IPS DF 19.7 (cell line): ENCODE measurements at places on chromosomes 3 and 15.

- DNase-seq, result no peak
These were observed 399.7 kb upstream of the MCTP2 start for GRCh38 chr15:93831641-93832040.

GRCh38 chr3:50146316-50146901 lies 8.7 kb upstream of the SEMA3F start:
- no peak for DNase-seq

- no peak for DNase-seq
These were observed 85.9 kb upstream of the ZBTB20 start for GRCh38 chr3:115233021-115233420.

GRCh38 chr15:92467245-92467644 lies 73.6 kb downstream of the ST8SIA2 start:
- DNase-seq, result no peak

DNA sequence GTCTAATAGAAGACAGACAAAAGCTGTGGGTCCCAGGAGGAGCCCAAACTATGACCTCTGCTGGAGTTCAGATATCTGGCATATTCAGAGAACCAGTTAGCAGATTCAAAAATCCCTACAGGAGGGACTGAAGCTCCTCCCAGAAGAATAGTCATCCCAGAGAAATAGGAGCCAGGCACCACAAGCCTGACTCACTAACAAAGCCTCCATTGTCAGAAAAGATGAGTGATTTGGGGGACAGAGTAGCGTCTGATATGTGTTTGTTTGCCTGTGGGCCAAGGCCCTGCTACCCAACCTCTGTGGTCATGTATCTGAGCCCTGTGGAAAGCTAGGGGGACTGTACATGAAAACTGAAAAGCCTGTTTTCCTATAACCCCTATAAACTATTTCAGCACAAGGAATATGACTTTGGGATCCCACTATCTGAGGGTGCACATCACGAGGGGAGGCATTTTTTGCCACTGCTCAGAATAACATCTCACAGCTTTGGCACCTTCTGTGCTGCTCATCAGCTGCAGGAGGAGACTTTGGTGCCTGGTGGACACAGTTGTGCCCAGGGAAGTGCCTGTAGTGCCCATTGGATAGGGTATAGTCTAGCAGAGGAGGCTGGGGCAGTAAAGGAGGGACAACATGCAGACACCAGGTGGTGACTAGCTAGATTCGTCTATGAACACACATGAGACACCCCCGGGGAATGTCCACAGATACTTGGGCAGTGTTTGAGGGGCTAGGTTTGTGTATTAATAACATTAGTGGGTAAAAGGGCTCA lies 9.7 kb upstream of the LARP6 start:
- no peak for DNase-seq

- no peak for DNase-seq
These were observed 108.0 kb upstream of the SMAD3 start for GRCh38 chr15:66957431-66957720.

GRCh38 chr3:197487911-197488391 lies 67.8 kb downstream of the BDH1 start:
- DNase-seq, result no peak

DNA sequence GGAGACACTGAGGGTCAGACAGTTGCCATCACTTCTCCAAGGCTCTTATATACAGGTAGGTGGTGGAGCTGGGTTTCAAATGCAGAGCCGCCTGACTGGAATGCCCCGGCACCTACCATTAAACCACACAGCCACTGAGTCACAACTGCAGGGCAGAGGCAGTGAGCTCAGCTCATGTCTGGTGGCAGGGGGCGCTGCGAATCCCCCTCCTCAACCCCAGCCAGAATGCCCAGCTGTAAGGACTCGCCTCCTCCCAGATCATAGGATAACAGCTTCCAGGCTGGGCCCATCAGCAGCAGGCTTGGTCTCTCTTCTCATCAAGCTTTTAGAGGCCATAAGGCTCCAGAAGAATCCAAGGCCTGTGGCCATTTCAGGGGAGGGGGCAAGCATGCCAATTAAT lies 26.4 kb downstream of the ADCY5 start:
- DNase-seq, result no peak

DNA sequence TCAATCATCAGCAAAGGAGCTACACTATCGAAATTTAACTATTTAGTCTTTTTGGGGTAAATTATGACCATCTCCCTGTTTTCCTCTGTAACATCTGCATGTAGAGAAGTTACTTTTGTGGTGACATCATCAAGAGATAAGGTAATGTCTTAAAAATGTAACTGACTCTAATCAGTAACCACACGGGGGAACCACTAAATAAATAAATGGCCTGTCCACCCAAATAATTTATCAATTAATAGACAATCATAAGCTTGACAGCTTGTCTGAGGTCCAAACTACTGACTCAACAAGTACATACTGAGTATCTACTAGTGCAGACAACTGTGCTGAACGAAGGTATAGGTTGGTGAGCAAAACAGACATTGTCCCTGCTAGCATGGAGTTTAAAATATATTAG lies 219.3 kb downstream of the SLC9A9 start:
- DNase-seq, result no peak

DNA sequence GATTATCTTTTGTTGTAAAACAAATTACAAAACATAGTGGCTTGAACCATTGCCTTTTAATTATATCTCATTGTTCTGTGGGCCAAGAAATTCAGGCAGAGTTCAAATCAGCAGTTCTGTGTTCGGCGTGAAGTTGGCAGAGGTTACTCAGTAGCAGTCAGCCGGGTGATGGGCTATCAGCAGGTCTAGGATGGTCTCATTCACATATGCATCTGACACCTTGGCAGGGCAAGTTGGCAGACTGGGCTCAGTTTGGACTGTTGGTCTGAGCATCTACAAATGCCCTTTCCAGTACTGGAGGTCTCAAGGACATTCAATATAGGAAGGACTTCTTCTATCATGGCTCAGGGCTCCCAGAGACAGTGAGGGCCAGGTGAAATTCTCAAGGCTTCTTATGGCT lies 51.2 kb upstream of the ITGA11 start:
- no peak for DNase-seq

DNA sequence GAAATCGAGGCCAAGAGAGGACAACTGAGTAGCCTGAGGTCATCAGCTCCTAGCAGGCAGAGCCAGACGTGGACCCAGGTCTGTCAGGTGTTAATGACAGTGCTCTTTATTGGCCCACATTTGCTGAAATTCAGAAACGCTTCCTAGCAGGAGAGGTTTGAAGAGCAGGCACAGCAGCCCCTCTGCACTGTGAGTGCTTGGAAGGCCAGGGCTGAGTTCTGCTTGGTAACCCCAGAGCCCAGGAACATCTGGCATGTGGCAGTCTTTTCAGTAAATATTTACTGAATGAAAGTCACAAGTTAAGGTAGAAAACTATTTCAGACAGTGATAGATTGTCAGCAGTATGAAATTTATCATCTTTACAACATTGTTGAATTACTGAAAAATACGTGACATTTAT lies 102.4 kb downstream of the PLCL2 start:
- no peak for DNase-seq

DNA sequence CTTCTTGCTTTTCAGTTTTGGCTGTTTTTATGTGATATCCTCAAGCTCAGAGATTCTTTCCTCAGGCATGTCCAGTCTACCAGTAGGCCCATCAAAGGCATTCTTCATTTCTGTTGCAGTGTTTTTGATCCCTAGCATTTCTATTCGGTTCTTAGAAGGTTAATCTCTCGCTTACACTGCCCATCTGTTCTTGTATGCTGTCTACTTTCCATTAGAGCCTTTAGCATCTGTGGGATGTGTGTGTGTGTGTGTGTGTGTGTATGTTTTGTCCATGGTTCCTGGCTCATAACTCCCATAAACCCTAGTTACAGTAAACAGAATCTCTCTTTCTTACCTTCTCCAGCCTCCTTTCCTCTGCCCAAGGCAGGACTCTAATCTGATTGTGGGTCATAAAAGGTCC lies 5.1 kb upstream of the SLC22A13 start:
- no peak for DNase-seq

DNA sequence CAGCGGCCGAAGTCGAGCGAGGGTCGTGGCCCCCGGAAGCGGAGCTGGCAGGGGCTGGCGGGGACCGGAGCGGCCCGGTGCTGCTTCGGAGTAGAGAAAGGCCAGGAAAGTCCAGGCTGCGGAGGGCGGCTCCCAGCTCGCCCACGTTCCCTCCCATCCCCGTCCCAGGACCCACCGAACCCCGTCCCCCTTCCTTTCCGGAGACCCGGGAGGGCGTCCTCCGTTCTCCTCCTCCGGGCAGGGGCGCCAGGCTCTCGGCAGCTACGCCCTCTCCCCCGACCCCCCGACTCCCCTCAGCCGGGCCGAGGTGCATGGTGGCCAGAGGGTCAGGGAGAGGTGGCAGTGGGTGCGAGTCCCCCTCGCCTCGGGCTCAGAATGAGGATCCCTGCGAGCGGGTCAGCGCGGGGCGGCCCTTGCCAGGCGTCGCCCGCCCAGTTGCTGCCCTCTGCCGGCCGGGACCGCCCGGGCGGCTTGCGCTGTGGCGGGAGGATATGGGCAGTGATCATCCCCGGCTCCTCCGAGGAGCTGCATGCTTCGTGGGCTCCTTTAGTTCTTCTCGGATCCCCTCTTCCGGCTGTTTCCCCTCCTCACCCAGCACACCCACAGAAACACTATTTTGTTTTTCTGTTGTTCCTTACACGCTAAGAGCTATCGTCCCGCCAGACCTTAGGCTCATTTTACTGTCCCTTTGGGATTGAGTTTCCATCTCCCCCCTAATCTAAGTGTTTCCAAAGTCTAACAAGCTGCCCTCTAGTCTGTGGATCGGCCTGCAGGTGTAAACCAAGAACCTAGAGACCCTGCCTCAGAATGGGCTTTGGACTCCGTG lies 744 bp upstream of the ALDH1A2 start:
- no peak for DNase-seq

DNA sequence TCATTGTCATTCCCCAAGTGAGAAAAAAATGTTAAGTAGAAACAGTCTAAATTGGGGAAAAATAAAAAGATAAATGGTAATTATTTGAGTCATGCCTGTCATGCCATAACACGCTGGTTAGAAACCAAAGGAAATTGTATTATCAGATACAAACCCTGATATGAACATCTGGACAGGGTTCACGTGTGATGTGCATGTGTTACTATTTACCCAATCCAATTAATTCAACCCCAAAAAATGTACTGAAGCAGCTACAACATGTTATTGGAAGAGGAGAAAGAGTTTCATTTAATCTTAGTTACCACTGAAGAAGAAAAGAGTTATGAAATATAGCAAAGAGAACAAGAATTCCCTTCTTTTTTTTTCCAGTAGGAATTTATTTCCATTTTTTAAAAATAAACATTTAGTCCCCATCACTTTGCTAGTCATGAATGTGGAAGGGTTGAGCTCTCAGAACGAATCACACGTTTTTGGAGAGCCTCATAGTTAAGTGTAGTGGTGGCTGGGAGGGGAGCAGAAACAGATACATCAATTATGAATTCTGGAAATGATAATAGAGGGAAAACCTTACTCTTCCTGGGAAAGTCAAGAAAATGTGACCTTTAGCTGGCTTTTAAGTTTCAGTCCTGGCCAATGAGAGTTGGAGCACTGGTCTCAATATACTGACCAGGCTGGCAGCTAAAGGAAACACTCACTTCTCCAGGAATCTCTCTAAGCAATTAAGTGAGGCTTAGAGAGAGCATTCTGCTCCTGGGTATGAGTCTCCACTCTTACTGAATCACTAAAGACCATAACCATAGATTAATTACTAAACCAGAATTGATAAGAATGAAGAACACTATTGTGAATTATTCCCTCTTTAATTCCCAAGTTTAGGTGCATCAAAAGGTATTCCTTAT lies 796.5 kb downstream of the GRM7 start:
- no peak for DNase-seq

- no peak for DNase-seq
These were observed 56.0 kb downstream of the KAT2B start for GRCh38 chr3:20096135-20096685.

DNA sequence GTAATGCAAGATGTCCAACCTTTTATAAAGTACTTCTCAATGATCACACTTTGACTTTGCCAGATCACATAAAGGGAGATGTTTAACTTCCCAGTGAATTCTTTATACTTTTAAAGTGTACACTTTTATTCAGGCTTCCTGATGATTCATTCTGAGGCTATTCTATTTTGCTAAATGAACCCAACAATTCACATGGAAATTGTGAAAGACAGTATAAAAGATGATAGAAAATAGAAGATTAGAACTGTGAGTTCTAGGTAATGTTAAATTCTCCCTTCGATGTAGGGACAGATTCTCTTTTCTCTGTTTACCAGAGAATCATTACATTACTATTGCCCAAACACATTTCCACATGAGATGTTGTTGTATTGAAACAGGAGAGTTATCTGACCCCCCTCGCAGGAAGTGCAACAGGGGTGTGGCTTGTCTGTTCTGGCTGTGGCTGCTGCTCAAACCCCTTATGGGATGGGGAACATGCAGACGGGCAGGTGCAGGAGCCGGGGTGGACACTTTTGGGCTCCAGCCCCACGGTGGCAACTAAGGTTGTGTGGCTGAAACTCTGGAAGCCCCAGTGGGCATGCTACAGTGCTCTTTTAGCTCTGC lies 131.3 kb upstream of the LRTM1 start:
- no peak for DNase-seq

- DNase-seq, result no peak
These were observed 31.8 kb downstream of the IQGAP1 start for GRCh38 chr15:90419738-90420406.

- no peak for DNase-seq
These were observed 8.2 kb upstream of the ITGA11 start for GRCh38 chr15:68440136-68440535.

GRCh38 chr15:38897551-38897950 lies 332.9 kb upstream of the RASGRP1 start:
- DNase-seq, result no peak

DNA sequence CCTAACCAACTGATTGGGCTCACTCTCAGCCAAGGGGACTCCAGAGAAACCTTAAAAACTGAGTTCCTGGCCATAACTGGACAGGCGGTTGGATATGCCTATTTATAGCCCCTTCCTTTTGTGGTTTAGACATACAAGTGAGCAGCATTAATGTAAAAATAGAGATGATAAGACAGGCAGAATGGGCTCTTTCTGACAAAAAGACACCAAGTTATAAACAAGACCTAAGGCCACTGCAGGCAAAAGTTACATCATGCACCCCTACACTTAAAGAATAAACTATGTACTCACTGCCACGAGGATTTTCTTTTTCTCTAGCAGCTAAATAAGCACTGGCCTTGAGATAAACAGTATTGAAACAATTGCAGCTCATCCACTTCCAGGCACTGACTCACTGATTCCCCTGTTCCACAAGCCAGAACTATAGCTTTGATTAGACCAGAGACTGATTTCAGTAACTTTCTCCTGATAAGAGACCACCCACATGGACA lies 30.1 kb downstream of the SUCNR1 start:
- no peak for DNase-seq

GRCh38 chr3:148218222-148218621 lies 479.5 kb upstream of the AGTR1 start:
- DNase-seq, result no peak
